ENCODE measurements at places on chromosomes 4 and X. TPM values are rescaled to one million over a fixed set of nuclear protein-coding genes. Genes with fewer than 3 reads are reported as not detected.

The LRAT gene
- 0.72 TPM for total RNA-seq

The RAPGEF2 gene
- total RNA-seq, result 50.6 TPM

The CTAG1A gene
- total RNA-seq, result not detected

The IQSEC2 gene
- 20.9 TPM for total RNA-seq

The ADH1B gene
- total RNA-seq, result 223 TPM

The ARX gene
- 0.31 TPM for total RNA-seq

The RAB33A gene
- total RNA-seq, result 2.9 TPM

The ZIC3 gene
- total RNA-seq, result not detected

DNA sequence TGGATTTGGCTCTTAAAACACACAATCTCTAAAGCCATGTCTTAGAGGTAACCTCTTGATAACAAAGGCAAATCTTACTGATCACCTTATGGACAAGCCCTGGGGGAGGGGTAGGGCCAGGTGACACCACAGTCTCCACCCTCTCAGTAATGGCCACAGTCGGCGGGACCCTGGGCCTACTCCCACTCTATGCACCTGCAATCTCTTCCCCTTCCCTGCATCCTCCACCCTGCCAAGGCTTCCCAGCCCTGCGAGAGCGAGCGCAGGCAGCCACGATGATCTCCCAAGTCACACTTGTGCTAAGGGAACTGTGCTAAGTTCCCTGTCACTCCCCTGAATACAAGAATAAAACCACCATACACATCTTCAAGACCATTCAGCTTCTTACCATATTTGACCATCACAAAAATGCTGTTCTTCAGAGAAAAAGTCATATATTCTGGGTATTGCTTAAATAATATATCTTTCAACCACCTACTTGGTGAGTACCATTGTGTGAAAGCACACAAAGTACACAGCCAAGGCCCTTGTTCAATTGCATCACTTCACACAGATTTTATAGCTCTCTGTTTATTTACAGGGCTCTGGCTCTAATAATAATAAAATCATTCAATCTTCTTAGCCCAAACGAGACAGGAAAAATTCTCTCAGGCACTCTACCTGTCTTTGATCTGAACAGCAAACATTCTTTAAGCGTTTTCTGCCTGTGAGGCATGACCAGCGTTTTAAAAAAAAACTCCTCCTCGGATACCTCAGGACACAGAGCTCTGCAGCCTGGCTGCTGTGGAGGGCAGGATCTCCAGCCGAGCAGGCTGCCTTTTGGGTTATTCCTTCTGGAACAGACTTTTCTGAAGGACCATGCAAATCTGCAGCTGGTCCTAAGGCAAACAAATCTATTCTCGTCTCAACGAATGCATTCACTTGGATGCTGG lies 115.7 kb upstream of the MAP3K15 start:
- no peaks in the 10 kb centered on the region for H3K36me3 ChIP-seq
- DNase-seq, result no peak
- H3K4me1 ChIP-seq, result no peaks in the 10 kb centered on the region
- no peaks in the 10 kb centered on the region for H3K27me3 ChIP-seq

DNA sequence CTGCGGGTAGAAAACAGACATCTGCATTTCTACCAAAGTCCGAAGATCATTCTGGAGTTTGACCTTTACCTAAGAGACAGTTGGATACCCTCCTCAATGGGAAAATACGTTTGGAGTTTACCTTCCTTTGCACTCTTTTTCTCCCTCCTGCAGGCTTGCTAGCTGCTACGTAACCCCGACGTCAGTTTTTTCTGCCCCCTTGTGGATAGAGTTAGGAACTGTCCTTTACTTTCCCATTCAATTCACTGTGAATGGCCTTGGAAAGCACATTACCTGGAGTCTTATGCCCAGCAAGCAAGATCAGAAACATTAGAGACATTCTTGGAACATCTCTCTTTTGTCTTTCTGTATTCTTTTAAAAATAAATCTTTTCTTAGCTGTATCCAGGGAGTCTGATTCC lies 250.7 kb downstream of the NAP1L3 start:
- no peak overlapping the region for H3K27ac ChIP-seq
- no peaks in the 10 kb centered on the region for H3K27me3 ChIP-seq
- H3K4me3 ChIP-seq, result no peak overlapping the region
- no peaks in the 10 kb centered on the region for H3K4me1 ChIP-seq
- peak; percentile 46 for DNase-seq
- no peaks in the 10 kb centered on the region for H3K36me3 ChIP-seq

GRCh38 chr4:168811786-168812651 lies 198.0 kb downstream of the CBR4 start:
- H3K4me3 ChIP-seq, result no peak overlapping the region
- peaks cover 2% of the 10 kb centered on the region for H3K4me1 ChIP-seq
- no peak for DNase-seq
- no peaks in the 10 kb centered on the region for H3K27me3 ChIP-seq
- no peak overlapping the region for H3K27ac ChIP-seq

GRCh38 chr4:183434264-183434663 lies 10.2 kb upstream of the CDKN2AIP start:
- H3K4me1 ChIP-seq, result no peaks in the 10 kb centered on the region
- H3K27me3 ChIP-seq, result no peaks in the 10 kb centered on the region
- no peak overlapping the region for H3K27ac ChIP-seq
- no peak for DNase-seq
- no peaks in the 10 kb centered on the region for H3K36me3 ChIP-seq

DNA sequence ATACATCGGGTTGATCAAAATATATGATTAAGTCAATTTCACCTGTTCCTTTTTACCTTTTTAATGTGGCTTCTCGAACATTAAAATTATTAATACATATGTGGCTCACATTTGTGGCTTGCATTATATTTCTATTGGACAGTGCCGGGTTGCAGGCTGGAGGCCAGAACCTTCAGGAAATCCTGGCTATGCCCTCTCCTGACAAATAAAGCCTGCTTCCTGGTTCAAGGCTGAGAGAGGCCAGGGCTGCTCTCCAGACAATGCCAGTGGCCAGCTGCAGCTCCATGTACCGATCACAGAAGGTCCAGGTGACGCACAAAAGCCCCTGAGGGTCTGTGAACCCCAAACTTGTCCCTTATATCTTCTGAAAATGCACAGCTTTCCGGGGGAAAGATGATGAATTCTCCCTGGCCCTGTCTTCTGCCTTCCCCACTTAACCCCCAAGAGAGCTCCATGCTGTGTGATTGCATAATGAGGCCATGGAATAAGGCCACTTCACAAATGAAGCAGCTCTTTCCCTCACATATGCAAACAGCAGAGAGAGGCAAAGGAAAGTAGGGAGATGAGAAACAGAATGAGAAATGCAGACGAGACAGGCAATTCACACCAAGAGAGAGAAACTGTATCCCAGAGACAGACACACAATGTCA lies 241.2 kb downstream of the BCOR start:
- H3K4me1 ChIP-seq, result peaks cover 5% of the 10 kb centered on the region
- no peak overlapping the region for H3K4me3 ChIP-seq
- H3K27ac ChIP-seq, result no peak overlapping the region
- H3K36me3 ChIP-seq, result no peaks in the 10 kb centered on the region

- no peaks in the 10 kb centered on the region for H3K36me3 ChIP-seq
- no peaks in the 10 kb centered on the region for H3K27me3 ChIP-seq
- H3K4me1 ChIP-seq, result no peaks in the 10 kb centered on the region
- no peak overlapping the region for H3K27ac ChIP-seq
- DNase-seq, result peak; percentile 47
These were observed 134.0 kb upstream of the SMAD1 start for GRCh38 chr4:145347684-145348083.

DNA sequence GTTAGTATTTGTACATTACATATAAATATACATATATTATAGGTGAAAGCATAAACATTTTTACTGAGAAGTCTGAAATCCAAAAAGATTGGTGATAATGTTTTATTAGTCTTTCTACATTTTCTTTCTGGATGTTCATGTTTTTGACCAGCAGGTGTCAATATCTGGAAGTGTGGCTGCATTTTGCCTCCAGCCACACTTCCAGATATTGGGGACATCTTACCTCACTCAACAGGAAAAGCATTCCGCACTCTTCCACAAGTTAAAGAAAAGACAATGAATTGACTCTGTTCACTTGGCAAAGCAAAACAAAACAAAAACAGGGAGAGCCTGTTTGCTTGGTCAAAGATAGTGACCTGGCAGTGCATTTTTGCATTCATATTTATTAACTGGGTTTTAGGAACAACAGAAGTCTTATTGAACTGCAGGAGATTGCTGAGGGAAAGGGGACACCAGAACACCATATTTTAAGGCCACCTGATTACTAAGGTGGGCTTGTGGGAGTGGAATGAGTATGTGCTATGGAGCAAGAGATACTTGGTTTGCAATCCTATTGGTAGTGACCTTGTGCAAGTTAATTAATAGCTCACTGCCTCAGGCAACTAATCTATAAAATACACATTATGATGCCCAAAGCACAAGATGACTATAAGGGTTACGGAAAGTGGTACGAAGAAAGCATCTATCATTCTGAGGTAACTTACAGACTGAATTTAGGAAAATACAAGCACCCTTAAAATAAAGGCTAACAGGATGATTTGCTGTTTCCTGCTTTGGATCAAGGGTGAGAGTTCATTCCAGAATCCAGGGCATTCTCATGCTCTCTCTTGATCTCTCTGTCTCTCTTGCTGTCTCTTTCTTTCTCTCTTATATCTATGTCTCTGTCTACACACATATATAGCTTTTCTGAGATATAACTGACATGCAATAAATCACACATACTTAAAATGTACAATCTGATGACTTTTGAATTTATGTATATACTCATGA lies 389.9 kb upstream of the EMCN start:
- H3K36me3 ChIP-seq, result no peaks in the 10 kb centered on the region
- no peak overlapping the region for H3K4me3 ChIP-seq
- no peaks in the 10 kb centered on the region for H3K4me1 ChIP-seq
- peak; percentile 8 for DNase-seq
- H3K27ac ChIP-seq, result no peak overlapping the region
- H3K27me3 ChIP-seq, result no peaks in the 10 kb centered on the region

DNA sequence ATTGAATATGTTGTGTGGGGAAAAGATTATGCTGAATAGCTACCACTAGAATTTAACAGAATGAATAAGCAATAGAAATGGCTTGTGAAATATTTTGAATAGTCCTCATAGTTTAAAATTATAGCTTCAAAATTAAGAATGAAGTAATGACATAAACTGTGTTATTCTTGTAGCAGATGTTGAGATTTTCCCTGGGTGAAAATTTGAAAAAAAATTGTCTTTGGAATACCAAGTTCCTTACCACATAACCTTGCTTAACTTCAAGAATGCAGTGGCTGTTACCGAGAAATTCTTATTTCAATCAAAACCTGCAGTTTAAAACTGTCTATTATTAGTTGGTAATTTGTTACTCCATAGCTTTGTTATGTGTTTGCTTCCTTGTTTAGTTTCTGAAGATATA lies 1268.6 kb downstream of the RAPGEF2 start:
- DNase-seq, result no peak
- H3K36me3 ChIP-seq, result no peaks in the 10 kb centered on the region
- no peaks in the 10 kb centered on the region for H3K4me1 ChIP-seq
- no peaks in the 10 kb centered on the region for H3K27me3 ChIP-seq

DNA sequence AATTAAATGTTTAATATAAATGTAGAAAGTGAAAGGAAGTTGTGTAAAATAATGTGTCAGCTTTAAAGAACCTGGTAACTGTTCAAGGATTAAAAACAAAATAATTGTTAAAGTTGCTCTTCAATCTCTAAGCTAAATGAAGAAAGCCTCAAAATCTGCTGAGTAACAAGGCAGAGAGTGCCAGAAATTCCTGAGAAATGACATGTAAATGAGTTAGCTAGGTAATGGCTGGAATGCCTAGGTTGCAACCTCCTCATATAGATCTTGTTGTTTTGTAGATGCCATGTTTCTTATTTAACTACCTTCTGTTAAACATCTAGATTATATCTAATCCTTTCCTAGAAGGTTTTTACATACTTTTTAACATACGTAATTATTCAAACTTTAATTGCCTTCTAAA lies 763.6 kb upstream of the AGA start:
- no peak overlapping the region for H3K4me3 ChIP-seq
- DNase-seq, result no peak
- no peak overlapping the region for H3K27ac ChIP-seq
- no peaks in the 10 kb centered on the region for H3K4me1 ChIP-seq

GRCh38 chr4:8287343-8288280 lies 18.1 kb downstream of the HTRA3 start:
- no peaks in the 10 kb centered on the region for H3K36me3 ChIP-seq
- H3K27me3 ChIP-seq, result no peaks in the 10 kb centered on the region
- H3K4me1 ChIP-seq, result no peaks in the 10 kb centered on the region
- no peak overlapping the region for H3K4me3 ChIP-seq
- no peak overlapping the region for H3K27ac ChIP-seq

DNA sequence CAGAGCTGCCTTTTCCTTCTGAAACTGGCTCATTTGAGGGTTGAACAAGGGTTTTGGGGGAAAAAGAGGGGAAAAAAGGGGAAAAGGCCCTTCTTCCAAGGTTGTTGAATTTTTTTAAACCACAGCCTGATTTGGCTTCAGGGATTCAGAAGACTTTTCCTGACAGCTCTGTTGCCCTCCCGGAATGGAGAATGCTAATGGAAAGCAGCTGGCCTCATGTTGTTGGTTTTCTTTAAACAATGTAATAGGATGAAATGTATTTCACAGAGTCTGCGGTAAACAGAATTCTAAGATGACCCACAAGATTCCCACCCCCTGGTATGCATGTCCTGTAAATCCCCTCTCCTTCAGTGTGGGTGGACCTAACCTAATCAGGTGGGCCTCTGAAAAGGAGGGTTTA lies 3.3 kb upstream of the KIAA1210 start:
- H3K4me1 ChIP-seq, result no peaks in the 10 kb centered on the region
- no peak for DNase-seq
- H3K36me3 ChIP-seq, result no peaks in the 10 kb centered on the region
- no peak overlapping the region for H3K4me3 ChIP-seq
- no peak overlapping the region for H3K27ac ChIP-seq

All from kidney (tissue), 22 donors.